ENCODE measurements at places on chromosomes 3 and 15.

DNA sequence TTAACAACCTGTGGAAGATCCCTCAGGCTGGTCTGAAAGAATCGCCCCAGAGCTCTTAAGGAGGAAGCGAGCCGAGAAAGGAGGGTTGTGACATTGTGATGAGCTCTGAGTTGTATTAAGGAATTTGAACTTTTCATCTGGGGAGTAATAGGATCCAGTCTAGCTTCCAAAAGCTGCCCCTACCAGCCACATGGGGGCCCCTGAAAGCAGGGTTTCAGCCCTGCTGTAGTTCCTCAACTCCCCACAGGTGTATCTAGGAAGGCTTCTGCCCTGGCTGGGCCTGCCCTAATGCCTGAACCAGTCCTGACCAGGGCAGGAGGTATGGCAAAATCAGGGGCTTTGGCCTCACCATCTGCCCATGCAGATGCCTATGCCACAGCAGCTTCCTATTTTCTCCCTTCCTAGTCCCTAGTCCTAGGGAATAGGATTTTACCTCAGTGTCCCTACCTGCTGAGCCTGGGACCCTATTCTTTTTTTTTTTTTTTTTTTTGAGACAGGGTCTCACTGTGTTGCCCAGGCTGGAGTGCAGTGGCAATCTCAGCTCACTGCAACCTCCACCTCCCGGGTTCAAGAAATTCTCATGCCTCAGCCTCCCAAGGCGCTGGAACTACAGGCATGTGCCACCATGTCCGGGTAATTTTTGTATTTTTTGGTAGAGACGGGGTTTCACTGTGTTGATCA lies 5.0 kb upstream of the AP3S2 start:
- DNase-seq: no peak

DNA sequence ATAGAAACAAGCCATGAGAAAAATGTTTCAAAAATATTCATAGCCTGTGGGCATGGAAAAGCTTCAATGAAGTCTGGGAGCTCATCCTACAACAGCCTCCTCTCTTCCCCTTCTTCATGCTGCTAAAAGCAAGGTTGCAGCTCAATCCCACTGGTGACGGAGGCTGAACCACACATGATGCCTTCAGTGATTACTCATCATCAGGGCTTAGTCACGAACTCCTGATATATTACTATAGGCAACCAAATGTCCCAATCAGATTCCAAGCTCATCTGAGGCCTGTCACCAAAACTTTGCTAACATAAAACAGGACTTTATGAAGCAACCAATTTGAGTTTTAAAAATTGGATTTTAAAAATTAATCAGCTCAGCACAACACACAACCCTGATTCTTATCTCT lies 24.0 kb upstream of the SLC24A5 start:
- DNase-seq: peak; percentile 64

GRCh38 chr3:42693530-42693930 lies 8.2 kb downstream of the KLHL40 start:
- DNase-seq: no peak

GRCh38 chr3:128560768-128561167 lies 67.8 kb upstream of the GATA2 start:
- DNase-seq: no peak

DNA sequence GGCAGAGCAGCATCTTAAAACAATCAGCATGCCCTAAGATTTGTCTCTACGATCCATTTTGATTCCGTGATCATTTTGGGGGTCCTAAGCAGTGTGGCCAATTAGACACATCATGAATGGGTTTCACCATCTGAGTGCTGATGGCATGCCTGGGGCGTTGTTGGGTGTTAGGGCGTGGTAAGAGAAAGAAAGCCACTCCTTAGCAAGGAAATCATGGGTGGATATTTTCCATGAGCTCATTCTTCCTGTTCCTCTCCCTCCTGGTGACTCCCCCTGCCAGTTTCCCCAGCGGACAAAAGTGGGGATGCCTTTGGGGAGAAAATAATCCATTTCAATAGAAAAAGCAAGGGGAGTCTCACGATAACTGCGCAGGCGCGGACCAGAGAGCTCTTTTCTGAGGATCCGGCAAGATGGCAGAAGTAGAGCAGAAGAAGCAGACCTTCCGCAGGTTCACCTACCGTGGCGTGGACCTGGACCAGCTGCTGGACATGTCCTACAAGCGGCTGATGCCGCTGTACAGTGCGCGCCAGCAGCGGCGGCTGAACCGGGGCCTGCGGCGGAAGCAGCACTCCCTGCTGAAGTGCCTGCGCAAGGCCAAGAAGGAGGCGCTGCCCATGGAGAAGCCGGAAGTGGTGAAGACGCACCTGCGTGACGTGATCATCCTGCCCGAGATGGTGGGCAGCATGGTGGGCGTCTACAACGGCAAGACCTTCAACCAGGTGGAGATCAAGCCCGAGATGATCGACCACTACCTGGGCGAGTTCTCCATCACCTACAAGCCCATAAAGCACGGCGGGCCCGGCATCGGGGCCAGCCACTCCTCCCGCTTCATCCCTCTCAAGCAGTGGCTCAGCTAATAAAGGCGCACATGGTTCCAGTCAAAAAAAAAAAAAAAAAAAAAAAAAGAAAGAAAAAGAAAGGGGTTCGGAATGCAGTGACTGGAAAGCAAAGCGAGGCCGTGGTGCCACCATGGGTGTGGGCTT lies 301.8 kb downstream of the LRTM1 start:
- no peak for DNase-seq

DNA sequence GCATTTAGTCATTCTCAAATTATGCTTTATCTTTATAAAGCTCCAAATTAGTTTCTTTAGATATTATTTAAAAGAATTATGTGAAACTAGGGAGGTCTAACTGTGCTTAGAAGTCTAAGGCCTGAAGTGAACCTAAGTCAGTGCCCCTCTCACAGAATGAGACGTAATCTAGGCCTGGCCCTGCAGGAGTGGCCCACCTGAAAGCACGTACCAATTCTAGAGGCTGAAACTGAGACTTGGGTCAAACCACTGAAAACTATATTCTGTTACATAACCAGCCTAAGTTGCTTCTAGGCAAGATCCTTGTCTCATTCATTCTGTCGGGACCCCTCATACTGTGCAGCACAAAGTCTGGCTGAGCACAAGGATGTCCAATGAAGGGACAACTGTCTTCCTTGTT lies 143.7 kb downstream of the ISL2 start:
- no peak for DNase-seq

- DNase-seq: no peak
Observed at GRCh38 chr3:70992131-70992530, 591.4 kb downstream of the FOXP1 start.

- DNase-seq: no peak
Observed at GRCh38 chr15:39746714-39747276, 35.8 kb downstream of the FSIP1 start.

Measured in fibroblast of skin of left biceps (primary cell).